Effector memory CD8-positive, alpha-beta T cell (primary cell): ENCODE measurements at places on chromosomes 4 and X.

GRCh38 chr4:188619456-188620149, 480.4 kb downstream of the TRIML1 start:
- no peak overlapping the region for H3K27ac ChIP-seq
- H3K4me1 ChIP-seq = no peaks in the 10 kb centered on the region
- H3K27me3 ChIP-seq = no peaks in the 10 kb centered on the region
- H3K36me3 ChIP-seq = no peaks in the 10 kb centered on the region

GRCh38 chrX:107542500-107542899, 85.8 kb upstream of the PRPS1 start:
- no peaks in the 10 kb centered on the region for H3K4me1 ChIP-seq
- no peak for DNase-seq
- H3K4me3 ChIP-seq = no peak overlapping the region
- no peak overlapping the region for H3K27ac ChIP-seq

- no peak for DNase-seq
- H3K4me3 ChIP-seq = no peak overlapping the region
- H3K4me1 ChIP-seq = no peaks in the 10 kb centered on the region
- no peaks in the 10 kb centered on the region for H3K27me3 ChIP-seq
Observed at GRCh38 chr4:125911481-125911880, 596.7 kb downstream of the FAT4 start.

DNA sequence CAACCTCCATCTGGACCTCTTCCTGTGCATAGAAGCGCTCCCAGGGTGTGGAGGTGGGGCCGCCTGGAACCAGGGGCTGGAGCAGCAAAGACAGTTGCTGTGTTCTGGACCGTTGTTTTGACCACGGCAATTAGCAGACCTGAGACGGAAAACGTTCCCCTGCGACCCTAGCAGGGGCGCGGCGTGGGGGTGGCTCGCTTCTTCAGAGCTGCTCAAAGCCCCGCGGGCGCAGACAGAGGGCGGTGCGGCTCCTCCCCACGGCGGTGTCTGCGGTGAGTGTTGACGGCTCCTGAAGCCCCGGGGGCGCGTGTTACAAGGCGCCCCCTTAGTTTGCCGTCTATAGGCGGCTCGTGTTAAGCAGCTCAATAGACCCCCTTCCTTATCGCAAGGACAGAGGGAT, 79.2 kb downstream of the TRIML1 start:
- DNase-seq = no peak
- no peaks in the 10 kb centered on the region for H3K36me3 ChIP-seq
- H3K27ac ChIP-seq = no peak overlapping the region
- H3K4me1 ChIP-seq = no peaks in the 10 kb centered on the region
- H3K27me3 ChIP-seq = no peaks in the 10 kb centered on the region
- H3K4me3 ChIP-seq = no peak overlapping the region

GRCh38 chrX:10906866-10907265, 204.3 kb upstream of the HCCS start:
- H3K27ac ChIP-seq = no peak overlapping the region
- no peaks in the 10 kb centered on the region for H3K4me1 ChIP-seq
- no peak for DNase-seq
- no peak overlapping the region for H3K4me3 ChIP-seq
- no peaks in the 10 kb centered on the region for H3K27me3 ChIP-seq

DNA sequence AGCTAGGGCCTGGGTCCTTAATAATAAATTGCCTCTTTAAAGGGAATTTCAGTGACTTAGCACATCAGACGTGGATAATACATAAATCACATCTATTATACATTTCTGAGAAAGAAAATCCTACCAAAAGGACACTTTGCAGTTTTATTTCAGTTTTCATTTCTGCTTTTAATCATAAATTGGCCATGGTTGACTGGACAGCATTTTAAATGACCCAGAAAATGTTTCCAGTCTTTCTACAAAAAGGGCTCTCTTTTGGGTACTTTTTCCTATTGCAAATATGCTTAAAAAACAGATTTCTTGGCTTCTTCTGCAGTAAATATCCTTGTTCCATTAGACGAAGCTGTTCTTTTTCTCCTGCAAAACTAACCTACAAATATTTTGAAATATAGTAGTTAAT, 41.4 kb upstream of the LPAR4 start:
- H3K4me3 ChIP-seq = no peak overlapping the region
- no peaks in the 10 kb centered on the region for H3K27me3 ChIP-seq
- DNase-seq = no peak

GRCh38 chr4:142840516-142841123, 5.5 kb downstream of the INPP4B start:
- H3K27me3 ChIP-seq = peaks cover 17% of the 10 kb centered on the region
- H3K4me3 ChIP-seq = no peak overlapping the region
- H3K36me3 ChIP-seq = no peaks in the 10 kb centered on the region
- peaks cover 2% of the 10 kb centered on the region for H3K4me1 ChIP-seq
